ENCODE measurements at places on chromosomes 12 and 14. TPM values are rescaled to one million over a fixed set of nuclear protein-coding genes. Genes with fewer than 3 reads are reported as not detected.

The MYO1H gene
- not detected for polyA plus RNA-seq

The GARIN6 gene
- not detected for polyA plus RNA-seq

The SMIM41 gene
- not detected for polyA plus RNA-seq

- DNase-seq, result no peak
Measured at GRCh38 chr14:69471916-69472315, 12.6 kb upstream of the PLEKHD1 start.

DNA sequence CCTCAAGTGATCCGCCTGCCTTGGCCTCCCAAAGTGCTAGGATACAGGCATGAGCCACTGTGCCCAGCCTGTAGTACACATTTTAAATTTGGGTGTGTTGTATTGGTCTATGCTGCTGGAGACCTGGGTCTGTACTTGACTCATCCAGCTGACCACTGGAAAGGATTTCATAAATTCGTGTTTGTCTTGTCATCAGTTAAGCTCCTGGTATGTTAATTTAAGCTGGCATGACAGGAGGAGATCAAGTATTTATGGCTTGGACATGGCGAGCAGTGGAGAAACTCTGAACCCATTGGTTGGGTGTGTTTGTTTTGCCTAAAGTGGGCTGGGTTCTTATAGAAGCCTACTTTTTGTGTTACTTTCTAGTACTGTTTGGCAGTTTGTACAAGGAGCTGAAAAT lies 24.2 kb downstream of the YY1 start:
- no peak for DNase-seq

DNA sequence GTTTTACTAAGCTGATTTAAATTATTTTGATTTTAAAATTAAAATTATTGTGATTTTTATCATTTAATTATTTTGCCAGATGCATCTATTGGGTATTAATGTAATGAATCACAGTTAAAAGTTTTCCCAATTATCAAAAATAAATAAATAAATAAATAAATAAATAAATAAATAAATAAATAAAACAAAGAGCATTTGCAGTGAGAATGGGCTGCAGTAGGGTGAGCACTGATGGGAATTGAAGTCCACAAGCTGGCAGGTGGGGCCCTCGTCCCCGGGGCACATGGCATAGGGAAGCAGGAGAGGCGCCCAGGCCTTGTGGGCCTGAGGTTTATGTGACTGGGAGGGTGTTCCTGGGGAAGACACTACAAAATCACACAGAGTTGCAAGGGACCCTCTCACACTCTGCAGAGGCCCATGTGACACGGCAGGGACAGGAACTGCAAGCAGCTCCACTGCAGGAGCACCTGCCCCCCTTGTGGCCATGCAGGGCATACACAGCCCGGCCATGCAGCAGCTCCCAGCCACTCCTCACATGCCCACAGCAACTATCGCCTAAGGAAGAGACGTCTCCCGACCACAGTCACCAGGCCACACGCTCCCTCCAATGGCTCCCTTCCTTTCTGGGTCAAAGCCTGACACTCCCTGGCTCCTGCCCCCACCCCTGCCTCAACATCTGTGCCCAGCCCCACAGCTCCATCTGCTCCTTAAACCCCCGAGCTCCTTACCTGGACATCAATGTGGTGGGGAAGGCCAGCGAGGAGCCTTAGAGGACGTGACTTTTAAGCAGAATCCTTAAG lies 256.3 kb upstream of the SFSWAP start:
- DNase-seq, result peak; percentile 90

DNA sequence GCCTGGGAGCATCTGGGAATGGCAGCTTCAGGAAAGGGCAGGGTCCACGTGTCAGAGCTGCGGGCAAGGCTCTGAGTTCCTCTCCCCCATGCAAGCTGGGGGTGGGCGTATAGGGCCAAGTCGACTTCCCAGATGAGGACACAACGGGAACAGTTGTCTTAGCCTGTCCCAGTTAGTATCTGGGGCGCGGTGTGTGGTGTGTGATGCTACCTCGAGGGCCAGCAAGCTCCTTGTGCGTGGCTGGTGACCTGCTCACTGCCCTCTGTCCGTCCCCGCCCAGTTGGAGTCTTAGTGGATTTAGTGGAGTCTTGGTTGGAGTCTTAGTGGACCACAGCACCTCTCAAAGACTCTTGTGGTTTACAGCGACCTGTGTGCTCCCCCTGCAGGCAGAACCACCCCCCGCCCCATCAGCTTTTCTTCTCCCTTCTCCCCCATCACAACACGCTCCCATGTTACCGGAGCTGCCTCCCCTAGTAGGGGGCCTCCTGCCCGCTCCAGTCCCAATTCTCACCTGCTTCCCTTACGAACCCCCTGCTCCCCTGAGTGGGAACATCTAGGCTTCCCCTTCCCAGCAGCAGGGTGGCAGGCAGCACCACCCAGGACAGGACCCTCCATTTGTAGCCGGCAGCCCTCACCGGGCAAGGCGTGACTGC lies 8.7 kb downstream of the ASPG start:
- DNase-seq, result no peak

DNA sequence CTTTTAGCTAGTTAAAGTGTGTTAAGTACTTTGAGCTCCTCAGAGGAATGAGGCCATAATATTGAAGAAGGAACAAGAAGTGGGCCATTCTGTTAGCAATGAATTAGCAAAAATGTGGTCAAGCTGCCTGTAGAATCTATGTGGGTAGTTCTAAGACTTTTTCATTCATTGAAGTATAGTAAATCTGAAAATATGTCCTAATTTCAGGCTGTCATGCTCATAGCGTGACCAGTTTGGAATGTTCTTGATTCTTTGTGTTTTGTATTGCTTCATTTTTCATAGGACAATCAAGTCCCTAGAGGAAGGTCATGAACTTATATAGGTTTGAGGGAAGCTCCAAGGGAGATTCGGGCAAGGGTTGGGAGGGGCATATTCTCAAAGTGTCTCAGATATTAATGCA lies 11.4 kb downstream of the ATP23 start:
- DNase-seq, result no peak

DNA sequence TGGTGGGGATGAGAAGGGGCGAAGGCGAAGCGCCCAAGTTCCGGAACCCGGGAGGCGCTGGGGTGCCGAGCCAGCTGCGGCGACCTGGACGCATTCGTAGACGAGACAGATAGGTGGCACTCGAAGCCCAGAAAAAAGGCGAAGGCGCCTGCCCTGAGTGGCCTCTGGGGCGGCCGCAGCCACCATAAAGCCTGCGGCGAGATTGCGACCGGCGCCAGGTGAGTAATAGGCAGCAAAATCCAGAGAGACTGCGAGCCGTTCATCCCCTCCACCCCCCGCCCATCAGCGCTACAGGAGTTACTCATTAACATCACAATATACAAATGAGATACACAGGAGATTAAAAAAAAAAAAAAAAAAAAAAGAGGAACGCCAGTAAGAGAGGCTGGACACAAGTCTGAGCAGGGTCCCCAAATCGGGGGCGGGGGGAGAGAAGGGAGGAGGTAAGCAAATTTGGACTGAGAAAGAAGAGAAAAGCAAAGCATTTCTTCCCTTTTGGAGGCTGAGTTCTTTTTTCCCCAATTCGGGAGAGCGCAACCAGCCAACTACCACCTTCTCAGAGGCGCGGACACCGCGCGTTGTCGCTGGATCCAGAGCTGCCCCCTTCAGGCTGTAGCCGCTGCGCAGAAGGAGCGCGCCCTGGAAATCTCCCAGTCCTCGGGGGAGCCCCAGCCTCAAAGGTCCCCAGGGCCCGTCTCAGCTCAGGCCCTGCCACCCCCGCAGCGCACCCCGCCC lies 15.7 kb downstream of the TBX3 start:
- DNase-seq, result peak; percentile 92

- peak; percentile 11 for DNase-seq
Measured at GRCh38 chr12:67982164-67982563, 7.1 kb upstream of the IFNG-AS1 start.

DNA sequence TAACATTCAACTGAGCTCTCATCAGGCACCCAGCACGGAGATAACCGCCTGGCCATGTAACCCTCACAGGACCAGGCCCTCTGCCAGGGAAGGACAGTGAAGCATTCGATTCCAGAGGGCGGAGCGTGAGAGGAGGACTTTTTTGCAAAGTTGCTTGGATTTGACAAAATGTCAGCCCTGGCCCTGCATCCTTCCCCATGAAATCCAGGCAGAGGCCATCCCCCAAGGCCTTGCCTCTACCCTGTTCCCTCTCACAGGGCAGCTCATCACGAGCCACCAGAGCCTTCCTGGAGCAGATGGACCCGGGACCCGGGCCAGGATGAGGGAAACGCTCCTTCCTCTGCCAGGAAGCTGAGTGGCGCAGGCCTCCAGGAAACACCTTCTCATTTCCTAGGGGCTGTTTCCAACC lies 17.0 kb downstream of the CAMKK2 start:
- peak; percentile 62 for DNase-seq

- no peak for DNase-seq
Measured at GRCh38 chr12:69024907-69025306, 91.9 kb upstream of the CPM start.

- DNase-seq, result no peak
Measured at GRCh38 chr14:105261781-105262180, 13.4 kb downstream of the BTBD6 start.

DNA sequence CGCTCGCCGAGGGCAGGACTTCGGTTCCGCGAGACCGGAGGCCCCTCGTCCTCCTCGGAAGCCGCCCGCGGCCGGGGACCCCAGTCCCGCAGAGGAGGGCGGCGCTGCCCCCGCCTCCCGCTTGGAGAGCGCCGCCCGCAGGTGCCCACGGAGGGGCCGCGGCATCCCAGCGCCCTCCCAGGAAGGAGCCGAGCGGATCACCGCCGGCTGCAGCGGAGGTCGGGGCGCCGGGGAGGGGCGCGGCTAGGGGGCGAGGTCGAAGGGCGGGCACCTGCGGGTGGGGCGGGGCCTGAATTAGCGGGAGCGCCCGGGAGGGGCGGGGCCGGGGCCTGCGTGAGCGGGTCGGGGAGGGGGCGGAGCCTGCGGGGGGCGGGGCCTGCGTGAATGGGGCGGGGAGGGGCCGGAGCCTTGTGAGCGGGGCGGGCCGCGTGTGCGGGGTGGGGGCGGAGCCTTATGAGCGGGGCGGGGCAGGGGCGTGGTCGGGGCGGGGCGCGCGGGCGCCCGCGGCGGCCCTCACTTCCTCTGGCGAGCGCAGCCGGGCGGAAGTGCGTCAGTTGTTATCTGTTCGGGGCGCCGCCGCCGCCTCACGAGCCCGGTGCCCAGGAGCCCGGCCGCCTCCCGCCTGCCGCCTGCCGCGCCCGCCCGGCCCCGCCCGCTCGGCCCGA lies at the start of gene FBRSL1:
FBRSL1 (plus strand) TSS at position 550 of the 665 bp plus-strand sequence.
- peak; percentile 100 for DNase-seq

GRCh38 chr12:85874031-85874461 lies at the start of gene NTS:
Gene NTS (plus strand): TSS chr12:85874295. CDS start chr12:85874404, 109 bp downstream.
- DNase-seq, result no peak

GRCh38 chr14:39628087-39628486 lies 195.9 kb upstream of the FBXO33 start:
- no peak for DNase-seq

- DNase-seq, result no peak
Measured at GRCh38 chr12:51528852-51529650, 62.0 kb upstream of the SCN8A start.

DNA sequence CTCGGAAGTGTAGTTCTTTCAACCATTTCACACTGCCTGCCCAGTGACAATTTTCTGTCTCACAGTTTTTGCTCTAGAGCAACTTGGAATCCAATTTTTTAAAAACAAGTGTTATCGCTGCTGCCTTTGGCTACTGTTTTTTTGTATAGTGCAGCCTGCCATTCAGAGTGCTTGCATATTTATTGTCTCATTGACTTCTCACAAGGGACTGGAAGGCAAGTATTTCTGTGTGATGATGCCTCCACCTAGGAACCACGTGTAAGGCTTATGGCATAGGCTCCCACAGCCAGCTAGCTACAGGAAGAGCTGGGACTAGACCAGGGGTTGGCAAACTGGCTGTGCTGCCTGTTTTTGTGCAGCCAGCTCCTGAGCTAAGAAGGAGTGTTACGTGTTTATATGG lies 903 bp downstream of the PARPBP start:
- peak; percentile 22 for DNase-seq

GRCh38 chr12:16187660-16188059 lies 89.8 kb downstream of the SLC15A5 start:
- DNase-seq, result no peak

DNA sequence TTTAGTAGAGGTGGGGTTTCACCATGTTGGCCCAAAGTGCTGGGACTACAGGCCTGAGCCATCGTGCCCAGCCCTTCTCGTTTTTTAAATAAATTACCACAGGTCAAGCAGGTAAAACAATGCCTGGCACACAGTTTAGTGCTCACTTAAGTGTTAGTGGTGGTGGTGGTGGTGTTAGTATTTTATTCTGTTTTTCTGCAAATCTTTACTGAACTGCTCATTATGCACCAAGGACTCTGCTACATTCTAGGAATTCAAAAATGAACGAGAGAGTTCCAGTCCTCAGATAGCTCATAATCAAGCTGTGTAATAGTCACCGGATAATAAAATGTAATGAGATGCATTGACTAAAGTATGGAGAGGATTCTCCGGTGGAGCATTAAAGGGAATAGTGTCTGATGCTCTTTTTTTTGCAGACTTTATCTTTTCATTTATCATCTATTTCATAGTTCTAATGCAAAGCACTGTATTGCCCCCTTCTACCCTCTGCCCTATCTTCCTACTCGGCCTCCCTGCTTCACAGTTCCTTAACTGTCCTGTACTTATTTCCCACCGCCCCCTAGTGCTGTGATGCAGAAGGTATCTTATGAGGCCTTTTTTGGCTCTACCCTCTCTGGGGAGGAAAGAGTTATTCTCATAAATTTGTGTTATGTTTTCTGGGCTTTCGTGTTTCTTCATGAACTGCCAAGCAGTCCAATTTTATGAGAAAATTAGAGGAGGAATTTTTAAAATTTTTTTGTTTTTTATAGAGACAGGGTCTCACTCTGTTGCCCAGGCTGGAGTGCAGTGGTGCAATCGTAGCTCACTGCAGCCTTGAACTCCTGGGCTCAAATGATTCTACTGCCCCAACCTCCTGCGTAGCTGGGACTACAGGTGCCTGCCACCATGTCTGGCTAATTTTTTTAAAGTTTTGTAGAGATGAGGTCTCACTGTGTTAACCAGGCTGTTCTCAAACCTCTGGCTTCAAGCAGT lies 1.0 kb downstream of the ITFG2 start:
- peak; percentile 78 for DNase-seq

GRCh38 chr14:95330591-95331370 lies 11.1 kb upstream of the CLMN start:
- no peak for DNase-seq

- DNase-seq, result no peak
Measured at GRCh38 chr12:9851050-9851449, 18.1 kb downstream of the CLEC2B start.

Data from SK-N-SH (cell line).